GM13977 (cell line): ENCODE measurements at places on chromosomes 3 and 15.

DNA sequence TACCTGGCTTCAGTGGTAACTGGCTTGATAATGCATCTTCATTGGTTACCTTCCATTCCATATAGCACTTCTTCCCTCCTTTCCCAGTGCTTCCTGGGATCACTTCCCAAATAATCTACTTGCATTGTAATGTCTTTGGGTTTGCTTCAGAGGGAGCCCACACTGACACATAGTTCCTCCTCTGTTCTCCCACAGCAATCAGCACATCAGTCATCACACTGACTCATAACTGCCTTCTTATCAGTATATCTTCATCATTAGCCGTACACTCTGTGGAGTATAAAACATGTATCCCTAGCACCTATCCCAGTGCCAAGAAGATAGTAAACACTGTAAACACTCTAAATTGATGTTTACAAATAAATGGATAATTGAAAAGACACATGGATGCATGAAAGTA lies 91.4 kb upstream of the SCN10A start:
- DNase-seq = no peak

- DNase-seq = no peak
Measured at GRCh38 chr3:31305340-31305739, 227.4 kb upstream of the STT3B start.

DNA sequence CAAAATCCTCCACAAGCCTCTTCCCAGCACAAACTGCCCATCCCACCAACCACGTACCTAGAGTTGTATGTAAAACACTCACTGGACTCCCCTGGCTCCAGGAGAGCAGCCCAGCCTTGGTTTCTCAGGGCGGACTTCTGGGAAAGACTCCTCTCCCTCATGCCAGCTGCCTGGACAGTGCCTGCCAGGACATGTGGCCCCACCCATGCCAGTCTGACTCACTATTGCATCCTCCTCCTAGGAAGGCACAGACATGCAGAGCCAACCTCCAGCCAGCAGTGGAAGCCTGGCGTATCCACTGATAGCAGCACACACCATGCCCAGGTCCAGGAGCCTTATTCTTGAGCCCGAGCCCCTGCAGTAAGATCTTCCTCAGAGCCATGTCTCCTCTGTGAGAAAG lies 8.6 kb downstream of the PKM start:
- no peak for DNase-seq

- no peak for DNase-seq
Measured at GRCh38 chr3:122310361-122310760, 14.7 kb upstream of the CSTA start.

DNA sequence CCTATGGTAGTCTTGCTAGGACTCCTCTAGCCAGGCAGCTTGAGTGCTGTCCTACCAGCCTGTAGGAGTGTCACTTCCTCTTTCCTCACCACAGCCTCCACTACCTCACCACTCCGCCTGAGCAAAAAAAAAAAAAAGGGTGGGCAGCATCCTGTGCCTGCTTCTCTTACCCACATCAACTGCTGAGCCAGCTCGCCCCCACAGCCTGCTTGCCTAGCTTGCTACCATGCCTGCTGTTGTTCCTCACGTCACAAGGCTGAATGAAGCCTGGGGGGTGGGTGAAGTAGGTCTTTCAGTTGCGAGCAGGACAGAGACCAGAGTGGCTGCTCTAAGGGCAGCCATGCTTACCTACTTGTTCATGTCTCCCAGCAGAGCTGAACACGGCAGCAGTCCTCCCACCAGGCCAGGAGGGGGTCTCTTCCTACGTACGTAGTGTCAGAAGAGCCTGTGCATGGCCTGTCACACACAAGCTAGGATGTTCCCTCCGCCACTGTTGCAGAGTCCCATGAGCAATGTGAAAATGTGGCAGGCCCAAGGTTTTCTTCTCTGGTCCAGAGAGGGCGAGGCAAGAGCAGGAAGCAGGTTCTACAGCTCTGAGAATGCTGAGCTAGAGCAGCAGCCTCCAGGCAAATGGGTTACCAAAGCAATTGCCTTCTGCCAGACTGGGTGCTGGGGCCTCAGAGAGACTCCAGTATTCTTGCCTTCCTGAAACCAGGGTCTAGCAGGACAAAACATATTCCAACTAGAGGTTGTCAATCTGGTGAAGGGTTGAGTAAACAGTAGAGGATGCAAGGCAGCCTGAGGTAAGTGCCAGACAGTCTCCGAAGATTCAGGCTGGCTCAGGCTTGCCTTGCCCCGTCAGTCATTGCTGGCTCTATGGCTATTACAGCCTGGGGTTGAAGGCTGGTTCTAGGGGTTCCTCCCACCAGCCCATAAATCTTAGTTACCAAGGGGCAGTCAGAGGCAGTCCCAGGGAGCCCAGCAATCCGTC lies 8.1 kb downstream of the PPM1M start:
- DNase-seq = peak; percentile 89

GRCh38 chr3:29329986-29330890 lies 49.4 kb downstream of the RBMS3 start:
- DNase-seq = no peak

GRCh38 chr15:66294157-66294931 lies 976 bp downstream of the DIS3L start:
- DNase-seq = peak; percentile 52

- DNase-seq = no peak
Measured at GRCh38 chr3:12384451-12385233, 95.8 kb downstream of the PPARG start.

- DNase-seq = no peak
Measured at GRCh38 chr3:124629497-124629896, 100.8 kb upstream of the UMPS start.

GRCh38 chr3:150779402-150779858 lies 16.5 kb upstream of the SIAH2 start:
- no peak for DNase-seq

GRCh38 chr3:16311960-16312451 lies 47.0 kb downstream of the OXNAD1 start:
- peak; percentile 43 for DNase-seq
